Brain pericyte (primary cell): ENCODE measurements at places on chromosomes 12 and 14.

- no peak for DNase-seq
These were observed 945 bp downstream of the HCAR1 start for GRCh38 chr12:122729583-122730214.

DNA sequence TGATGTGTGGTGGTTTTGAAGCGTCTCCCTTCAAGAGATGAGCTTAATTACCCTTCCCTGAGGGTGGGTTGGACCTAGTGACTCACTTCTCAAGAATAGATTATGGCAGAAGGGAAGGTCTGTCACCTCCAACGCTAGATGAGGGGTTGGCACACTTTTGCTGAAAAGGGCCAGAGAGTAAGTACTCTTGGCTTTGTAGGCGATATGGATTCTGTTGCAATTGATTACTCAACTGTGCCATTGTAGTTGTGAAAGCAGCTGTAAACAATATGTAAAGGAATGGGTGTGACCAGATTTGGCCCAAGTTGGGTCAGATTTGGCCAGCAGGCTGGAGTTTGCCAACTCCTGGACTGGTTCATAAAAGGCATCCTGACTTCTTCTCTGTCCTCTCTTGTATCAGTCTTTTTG, 53.3 kb downstream of the SMIM41 start:
- no peak for DNase-seq

- no peak for DNase-seq
These were observed 218.9 kb upstream of the CDKN3 start for GRCh38 chr14:54177641-54178621.

GRCh38 chr12:122876731-122877130, 19.2 kb downstream of the VPS37B start:
- no peak for DNase-seq

DNA sequence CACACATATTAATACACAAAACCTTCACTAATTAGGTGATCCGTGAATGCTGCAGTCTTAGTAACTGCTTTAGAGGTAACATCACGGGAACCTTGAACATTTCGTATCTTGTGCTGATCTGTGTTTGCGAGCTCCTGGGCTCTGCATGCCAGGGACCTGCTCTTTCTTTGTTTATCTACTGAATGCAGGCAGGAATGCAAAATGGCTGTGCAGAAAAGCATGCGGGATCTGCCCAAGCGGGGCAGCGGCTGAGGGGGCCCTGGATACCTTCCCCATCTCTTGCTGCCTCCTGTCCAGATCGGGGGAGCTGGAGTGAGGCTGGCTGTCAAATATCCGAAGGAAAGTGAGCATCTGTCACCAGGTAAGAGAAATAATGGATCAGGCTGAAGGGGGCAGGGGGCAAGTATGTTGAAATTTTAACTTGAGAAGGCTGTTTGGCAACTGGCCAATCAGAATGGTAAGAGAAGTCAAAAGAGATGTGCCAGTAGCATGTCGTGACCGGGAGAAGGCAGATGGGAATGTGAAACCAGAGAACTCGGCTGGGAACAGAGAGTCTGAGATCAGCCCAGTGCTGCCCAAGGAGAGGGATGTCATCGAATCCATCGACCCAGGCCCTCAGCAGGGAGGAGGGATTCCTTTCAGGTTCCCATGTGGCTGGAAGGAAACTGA, 191.4 kb downstream of the TTC7B start:
- no peak for DNase-seq

- DNase-seq, result peak; percentile 37
These were observed 47.8 kb upstream of the RERG start for GRCh38 chr12:15268927-15269552.

DNA sequence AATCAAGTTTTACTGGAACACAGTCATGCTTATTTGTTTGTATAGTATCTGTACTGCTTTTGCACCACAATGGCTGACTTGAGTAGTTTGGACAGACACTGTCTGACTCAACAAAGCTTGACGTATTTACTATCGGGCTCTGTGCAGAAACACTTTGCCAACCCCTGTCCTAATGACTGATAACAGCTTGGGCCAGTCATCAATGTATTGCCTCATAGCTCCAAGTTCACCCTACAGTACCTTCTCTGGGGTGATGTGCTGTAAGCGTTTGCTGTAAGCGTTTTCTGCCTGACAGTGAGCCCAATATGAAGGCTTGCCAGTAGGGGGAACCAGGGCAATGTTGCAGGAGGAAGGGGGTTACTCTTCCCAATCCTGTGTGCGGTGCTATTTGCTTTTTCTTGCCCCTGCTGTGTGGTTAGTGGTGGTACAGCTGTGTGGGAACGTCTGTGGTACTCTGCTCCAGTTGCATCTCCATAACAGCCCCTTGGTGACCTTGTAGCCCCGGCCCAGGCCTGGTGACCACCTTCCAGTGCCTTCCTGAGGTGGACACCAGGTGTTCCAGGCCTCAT, 5.4 kb upstream of the CCDC177 start:
- DNase-seq, result no peak

DNA sequence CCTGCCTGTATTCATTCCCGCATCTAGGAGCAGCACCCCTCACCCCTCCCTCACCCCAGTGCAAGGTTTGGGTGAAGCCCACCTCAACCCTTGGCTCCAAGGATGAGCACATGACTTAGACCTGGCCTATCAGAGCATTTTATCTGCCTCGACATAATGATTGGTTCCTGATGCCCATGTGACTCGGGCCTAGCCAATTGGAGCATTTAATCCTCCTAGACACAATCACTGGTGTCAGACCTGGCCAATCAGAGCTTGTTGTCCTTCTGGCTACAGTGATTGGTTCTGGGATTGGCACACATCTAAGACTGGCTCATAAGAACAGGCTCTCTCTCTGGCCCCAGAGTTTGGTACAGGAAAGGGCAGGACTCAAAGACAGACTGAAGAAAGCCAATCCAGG, 73.1 kb upstream of the MYL2 start:
- DNase-seq, result no peak

GRCh38 chr12:98738539-98738938, 93.4 kb downstream of the APAF1 start:
- no peak for DNase-seq

GRCh38 chr12:120994589-120995337, 16.4 kb downstream of the HNF1A start:
- no peak for DNase-seq

GRCh38 chr14:34247605-34248004, 214.4 kb downstream of the SPTSSA start:
- no peak for DNase-seq

- DNase-seq, result no peak
These were observed 85.0 kb downstream of the SYNE3 start for GRCh38 chr14:95431199-95432143.

DNA sequence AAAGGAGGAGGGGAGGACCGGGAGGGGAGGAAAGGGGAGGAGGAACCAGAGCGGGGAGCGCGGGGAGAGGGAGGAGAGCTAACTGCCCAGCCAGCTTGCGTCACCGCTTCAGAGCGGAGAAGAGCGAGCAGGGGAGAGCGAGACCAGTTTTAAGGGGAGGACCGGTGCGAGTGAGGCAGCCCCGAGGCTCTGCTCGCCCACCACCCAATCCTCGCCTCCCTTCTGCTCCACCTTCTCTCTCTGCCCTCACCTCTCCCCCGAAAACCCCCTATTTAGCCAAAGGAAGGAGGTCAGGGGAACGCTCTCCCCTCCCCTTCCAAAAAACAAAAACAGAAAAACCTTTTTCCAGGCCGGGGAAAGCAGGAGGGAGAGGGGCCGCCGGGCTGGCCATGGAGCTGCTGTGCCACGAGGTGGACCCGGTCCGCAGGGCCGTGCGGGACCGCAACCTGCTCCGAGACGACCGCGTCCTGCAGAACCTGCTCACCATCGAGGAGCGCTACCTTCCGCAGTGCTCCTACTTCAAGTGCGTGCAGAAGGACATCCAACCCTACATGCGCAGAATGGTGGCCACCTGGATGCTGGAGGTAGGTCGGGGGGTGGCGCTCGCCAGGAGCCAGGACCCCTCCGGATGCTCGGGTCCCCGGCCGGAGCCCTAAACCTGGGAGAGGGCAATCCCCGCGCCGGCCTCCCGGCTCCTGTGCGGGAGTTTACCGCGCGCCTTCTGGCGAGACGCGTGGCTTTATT, at the start of gene CCND2:
Gene CCND2, plus strand, starts transcription at position 111 of the 744 bp plus-strand sequence. Its CDS starts 279 bp downstream, at position 390.
- DNase-seq, result no peak

DNA sequence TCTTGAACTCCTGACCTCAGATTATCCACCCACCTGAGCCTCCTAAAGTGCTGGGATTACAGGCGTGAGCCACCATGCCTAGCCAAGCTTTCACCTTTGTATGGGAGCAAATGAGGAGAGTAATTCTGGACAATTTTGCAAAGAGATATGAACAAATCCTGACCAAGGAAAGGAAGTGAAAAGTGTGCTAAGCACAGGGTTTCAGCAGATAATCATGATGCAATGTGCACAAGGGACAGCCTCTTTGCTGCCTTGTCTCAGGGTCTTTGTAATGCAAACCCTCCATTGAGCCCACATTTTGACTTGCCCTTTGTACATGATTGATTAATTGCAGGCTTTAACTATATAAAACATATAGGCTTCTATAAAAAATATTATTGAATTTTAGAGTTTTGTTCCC, 9.2 kb upstream of the PYGL start:
- no peak for DNase-seq

DNA sequence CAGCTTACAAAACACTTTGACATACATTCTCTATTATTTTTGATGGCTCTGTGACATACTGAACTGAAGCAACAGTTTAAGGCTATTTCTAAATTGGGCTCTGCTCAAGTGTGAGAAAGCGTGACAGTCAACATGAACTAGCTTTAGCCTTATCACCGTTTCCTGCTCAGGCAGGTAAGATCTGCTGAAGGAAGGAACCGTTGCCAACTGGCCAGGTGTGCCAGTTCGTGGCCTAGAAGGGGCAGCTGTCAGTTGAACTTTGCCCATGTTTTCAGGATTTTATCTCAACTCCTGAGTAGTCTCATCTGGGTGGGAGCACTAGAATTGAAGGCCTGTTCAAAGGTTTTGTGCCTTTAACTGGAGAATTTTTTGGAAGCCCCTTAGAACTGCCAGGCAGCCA, 79.5 kb downstream of the ETV6 start:
- DNase-seq, result no peak

- DNase-seq, result no peak
These were observed 7.6 kb upstream of the NR4A1 start for GRCh38 chr12:52043386-52044212.

- DNase-seq, result no peak
These were observed 15.5 kb downstream of the E2F7 start for GRCh38 chr12:77049767-77050353.

- DNase-seq, result no peak
These were observed 151.8 kb upstream of the FKBP4 start for GRCh38 chr12:2642896-2643425.

GRCh38 chr12:31728289-31728916, 418 bp downstream of the AMN1 start:
- DNase-seq, result no peak

DNA sequence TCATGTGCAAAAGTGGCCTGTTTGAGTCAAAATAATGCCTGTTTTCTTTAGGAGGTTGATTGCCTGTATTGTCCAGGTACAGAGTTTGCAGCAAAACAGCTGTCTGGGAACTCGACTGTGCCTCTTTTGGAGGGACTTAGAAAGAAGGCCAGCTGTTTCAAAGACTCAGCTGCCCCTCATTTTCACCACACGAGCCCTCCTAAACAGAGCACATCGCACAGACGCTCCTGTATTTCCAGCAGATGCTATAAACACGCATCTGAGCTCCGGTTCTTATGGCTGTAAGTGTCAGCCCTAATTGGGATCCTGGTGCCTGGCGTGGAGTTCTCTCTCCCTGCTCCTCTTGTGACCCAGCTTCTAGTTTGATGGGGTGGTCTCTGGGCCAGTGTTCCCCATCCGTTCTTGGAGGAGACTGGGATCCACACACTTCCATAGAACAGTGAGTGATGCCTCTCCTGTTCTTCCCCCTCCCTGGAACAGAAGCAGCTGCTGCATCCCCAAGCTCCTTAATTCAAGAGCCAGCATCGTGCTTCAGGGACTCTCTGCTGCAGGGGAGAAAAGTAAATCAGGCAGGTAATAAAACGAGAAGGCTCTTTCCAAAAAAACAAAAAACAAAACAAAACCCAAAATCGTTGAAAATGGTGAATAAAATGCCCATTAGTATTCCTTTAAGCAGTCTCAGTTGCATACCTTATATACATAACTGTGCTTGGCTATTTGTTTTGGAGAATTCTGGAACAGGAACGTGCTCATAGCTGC, 269.0 kb downstream of the SLC15A4 start:
- DNase-seq, result no peak

- no peak for DNase-seq
These were observed 22.4 kb downstream of the MAPK1IP1L start for GRCh38 chr14:55073856-55074255.

GRCh38 chr14:100898465-100898864, 5.1 kb downstream of the RTL1 start:
- no peak for DNase-seq

DNA sequence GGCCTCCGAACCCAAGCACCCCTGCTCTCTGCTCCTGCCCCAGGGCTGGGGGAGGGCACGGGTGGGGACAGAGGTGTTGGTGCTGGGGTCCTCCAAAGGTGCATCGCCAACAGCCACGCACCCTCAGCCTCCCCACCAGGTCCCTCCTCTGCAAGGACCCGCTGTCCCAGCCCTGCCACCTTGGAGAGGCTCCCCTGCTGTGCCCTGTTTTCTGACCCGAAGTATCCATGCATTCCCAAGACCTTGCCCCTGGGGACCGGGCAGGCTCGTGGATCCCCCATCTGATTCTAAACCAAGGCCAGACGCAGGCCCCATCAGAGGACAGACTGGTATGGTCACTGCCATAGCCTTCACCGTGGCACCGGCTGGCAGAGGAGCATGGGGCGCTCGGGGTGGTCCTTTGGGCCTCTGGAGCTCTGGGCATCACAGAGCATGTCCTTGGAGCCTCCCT, 22.7 kb upstream of the BEGAIN start:
- DNase-seq, result no peak

GRCh38 chr14:64095620-64096019, 198.6 kb downstream of the ESR2 start:
- DNase-seq, result no peak

DNA sequence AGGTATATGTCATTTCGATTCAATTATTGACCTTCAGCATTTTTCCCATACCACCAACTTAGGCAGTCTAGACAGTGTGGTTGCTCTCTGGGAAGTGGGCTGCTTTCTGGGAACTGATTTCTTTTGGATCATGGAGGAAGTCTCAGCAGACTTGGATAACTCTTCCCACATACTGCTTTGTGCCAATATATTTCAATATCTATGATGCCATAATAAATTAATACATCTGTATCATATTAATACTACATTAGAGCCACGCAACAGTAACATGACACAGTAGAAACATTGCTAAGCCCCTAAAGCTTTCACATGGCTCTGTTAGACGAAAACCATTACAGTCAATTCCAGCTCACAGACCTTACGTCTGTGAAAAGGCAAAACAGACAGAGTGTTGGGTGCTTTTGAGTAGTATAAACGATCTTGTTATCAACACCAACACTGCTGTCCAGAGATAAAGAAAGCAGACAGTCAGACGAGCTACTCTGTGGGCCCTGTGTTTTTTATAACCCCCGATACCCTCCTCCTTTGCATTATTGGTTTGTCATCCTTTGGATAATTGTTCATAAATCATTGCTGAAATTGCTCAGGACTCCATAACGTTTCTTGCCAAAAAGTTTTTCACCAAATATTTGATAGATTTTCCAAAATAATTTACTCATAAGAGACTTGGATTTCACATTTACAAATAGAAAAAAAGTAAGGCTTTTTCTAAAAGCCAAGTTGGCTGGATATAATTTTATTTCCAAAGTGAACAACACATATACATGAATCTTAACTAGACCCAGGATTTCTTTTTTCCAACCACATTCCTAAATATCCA, 439.7 kb downstream of the ADAMTS20 start:
- no peak for DNase-seq
